ENCODE measurements at places on chromosomes 3 and 15. TPM values are rescaled to one million over a fixed set of nuclear protein-coding genes. Genes with fewer than 3 reads are reported as not detected.

DNA sequence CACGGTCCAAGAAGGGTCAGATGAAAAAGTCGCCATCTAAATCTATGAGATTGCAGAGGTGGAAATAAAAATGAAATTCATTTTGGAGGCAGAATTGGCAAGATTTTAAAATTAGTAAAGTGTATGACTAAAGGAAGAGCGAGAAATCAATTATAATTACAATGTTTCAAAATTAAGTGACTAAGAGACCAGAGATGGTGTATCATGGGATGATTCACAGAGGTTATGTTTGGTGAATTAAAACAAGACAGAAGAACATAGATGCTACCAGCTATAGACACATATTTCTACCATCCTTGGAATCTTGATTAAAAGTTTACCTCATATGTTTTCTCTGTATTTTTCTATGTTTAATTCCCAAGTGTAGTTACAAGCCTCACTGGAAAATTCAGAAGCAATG lies 308.9 kb upstream of the DNAJC19 start:
- DNase-seq: no peak

DNA sequence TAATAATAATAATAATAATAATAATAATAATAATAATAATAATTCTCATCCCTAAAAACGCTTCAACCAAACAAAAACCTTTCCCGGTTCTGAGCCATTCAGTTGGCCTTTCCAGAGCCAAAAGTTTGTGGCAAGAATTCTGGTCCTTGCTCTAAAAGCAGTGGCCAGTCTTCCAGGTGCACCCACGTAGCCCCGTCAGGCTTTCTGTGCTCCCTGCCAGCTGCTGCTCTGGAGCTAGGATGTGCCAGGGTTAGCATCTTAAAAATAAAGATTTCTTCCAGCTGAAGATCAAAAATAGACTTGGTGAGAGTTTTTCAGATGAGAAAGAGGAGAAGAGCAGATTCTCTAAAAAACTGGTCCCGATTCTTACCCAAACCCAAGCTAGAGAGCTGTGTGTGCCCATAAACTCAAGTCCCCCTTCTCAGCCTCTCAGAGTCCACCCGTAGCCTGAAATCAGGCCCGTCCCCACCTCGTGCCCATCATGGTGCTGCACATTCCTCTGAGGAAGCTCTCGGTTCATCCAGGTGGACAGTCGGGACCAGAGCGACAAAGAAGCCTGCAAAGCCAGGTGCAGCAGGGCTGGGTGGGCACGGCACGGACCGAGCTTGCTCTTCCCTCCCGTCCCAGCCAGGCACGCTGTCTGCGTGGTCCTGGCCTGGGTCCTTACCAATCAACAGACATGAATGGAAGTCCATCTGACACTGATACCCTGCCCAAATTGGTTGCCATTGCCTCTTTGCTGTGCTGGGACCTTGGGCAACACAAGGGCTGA lies 155.6 kb downstream of the LRRC28 start:
- DNase-seq: no peak

DNA sequence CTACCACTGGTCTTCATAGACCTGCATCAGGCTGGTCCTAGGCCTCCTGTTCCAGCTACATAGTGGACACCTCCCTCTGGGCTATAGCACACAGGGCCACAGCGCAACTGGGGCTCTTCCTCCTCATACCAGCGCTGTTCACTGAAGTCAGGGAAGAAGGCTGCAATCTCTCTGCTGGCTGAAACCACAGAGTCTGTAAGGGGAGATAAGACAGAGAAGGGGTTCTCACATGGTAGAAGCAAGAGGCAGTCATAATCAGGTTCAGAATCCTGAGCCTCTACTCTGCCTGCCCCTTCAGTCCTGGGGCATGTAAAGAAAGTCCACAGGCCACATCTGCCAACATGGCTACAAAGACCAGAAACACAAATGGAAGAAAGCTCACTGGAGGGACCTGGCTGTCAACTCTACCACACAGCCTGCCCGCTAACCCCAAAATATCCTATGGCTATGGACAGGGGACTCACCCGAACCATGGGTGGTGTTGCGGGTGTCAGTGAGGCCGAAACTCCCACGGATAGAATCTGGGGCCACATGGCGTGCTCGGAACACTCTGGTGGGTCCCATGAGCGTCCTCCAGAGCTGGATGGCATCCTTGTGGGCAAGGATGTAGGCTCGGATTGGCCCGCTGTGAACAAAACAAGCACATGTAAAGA lies 38.7 kb downstream of the SPINK8 start:
- DNase-seq: no peak

- DNase-seq: no peak
These were observed 52.2 kb downstream of the SLCO2A1 start for GRCh38 chr3:133977568-133977967.

DNA sequence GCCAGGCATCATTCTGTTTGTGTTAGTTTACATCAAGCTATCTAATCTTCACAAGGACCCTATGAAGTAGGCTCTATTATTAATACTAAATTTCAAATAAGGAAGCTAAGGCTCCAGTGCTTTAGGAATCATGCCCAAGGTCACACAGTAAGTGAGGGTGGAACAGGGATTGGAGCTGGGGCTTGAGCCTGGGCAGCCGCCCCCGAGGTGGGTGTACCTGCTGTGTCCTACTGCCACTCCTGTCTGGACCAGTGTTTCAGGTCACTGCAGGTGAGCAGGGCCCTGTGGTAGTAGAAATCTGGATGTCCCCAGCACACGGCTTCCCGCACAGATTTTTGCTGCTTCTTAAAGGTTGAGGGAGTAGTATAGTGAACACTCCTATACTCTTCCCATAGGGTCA lies 6.5 kb downstream of the KLF13 start:
- no peak for DNase-seq

- no peak for DNase-seq
These were observed 40.4 kb upstream of the CHRNB4 start for GRCh38 chr15:78681281-78682003.

Gene LRTM1
- total RNA-seq: not detected

Gene P2RY1
- total RNA-seq: 9.1 TPM

Gene PRR20G
- not detected for total RNA-seq

Gene ACP3
- 2.1 TPM for total RNA-seq

Gene ILDR1
- total RNA-seq: 19.9 TPM

Gene IL12A
- 0.14 TPM for total RNA-seq

Gene SLC2A2
- 22.4 TPM for total RNA-seq

Measured in mucosa of gallbladder (tissue), 1 donor.